ENCODE measurements at places on chromosomes 11 and 22. TPM values are rescaled to one million over a fixed set of nuclear protein-coding genes. Genes with fewer than 3 reads are reported as not detected.

- no peak for DNase-seq
Observed at GRCh38 chr22:45254789-45255278, 14.1 kb upstream of the KIAA0930 start.

Gene C22orf31
- 0.85 TPM for total RNA-seq

DNA sequence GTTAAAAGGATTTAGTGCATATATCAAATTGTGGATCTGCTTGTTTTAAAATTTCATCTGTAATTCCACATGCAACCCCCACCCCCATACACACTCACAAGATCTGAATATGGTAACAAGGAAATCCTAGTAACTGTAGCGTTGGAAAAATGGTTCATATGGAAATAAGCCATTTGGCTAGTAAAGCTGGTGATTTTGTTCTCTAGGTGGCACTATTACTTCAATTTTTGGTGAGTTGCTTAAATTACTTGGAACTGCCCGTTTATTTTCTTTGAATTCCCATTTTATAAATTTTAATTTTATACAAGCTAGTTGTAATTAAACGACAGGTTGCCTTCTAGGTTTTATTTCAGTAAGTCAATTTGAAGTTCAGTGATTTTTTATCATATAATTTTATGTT lies 5.3 kb downstream of the BDNF start:
- DNase-seq = no peak

Gene ESAM
- total RNA-seq = 21.9 TPM

GRCh38 chr11:92504534-92504933 lies 279.9 kb downstream of the FAT3 start:
- no peak for DNase-seq
